ENCODE measurements at places on chromosomes 6 and 20.

GRCh38 chr20:3371754-3372153 lies 35.7 kb downstream of the DNAAF9 start:
- no peak for DNase-seq

- no peak for DNase-seq
Measured at GRCh38 chr20:23362392-23363256, 642 bp downstream of the GZF1 start.

GRCh38 chr6:105424175-105424783 lies 21.4 kb upstream of the PREP start:
- DNase-seq = peak; percentile 57

- no peak for DNase-seq
Measured at GRCh38 chr20:59152559-59153354, 10.9 kb upstream of the ZNF831 start.

GRCh38 chr6:138972226-138972665 lies 15.8 kb downstream of the REPS1 start:
- DNase-seq = no peak

- DNase-seq = no peak
Measured at GRCh38 chr6:8785223-8785622, 349.9 kb upstream of the SLC35B3 start.

- DNase-seq = no peak
Measured at GRCh38 chr20:47262365-47263013, 94.0 kb downstream of the ZMYND8 start.

DNA sequence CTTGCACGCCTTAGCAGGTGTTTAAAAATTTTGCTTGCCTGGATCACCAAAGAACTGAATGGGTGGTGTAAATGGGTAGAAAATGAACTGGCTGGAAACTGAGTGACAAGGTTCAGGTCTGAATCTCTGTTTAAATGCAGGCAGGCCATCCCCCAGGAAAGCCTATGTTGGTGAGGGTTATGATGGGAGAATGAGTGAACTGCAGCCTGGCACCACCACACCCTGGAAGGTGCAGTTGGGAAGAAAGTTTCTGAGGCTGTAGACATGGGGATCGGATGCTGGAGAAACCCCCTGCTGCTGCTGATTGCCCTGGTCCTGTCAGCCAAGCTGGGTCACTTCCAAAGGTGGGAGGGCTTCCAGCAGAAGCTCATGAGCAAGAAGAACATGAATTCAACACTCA lies 519 bp downstream of the CSTL1 start:
- no peak for DNase-seq

DNA sequence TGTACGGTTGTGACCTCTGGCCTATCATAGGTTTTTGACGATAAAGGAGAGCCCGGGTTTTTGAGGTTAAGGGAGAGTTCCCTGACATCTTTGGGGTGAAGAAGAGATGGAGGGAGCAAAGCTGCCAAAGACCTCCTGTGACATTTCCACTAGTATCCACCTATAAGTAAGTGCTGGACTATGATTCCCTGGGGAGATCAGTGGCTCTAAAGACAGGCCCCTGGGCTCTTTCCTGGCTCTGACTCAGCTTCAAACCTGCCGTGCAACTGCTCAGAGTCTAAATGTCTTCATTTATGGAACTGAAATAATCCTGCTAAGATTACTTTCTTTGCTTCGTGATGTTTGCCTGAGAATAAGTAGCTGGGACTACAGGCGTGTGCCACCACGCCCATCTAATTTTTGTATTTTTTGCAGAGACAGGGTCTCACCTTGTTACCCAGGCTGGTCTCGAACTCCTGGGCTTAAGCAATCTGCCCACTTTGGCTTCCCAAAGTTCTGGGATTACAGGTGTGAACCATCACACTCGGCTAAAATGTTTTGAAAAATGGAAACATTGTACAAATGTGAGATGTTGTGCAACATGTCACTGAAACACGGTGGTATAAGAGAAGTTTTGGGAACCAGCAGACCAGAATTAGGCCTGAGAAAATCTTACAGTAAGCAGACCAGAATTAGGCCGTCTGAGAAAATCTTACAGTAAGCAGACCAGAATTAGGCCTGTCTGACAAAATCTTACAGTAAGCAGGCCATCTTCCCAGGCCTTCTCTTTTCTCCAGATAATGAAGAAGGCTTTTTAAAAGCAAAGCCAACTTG lies 1.1 kb upstream of the PAQR8 start:
- no peak for DNase-seq

DNA sequence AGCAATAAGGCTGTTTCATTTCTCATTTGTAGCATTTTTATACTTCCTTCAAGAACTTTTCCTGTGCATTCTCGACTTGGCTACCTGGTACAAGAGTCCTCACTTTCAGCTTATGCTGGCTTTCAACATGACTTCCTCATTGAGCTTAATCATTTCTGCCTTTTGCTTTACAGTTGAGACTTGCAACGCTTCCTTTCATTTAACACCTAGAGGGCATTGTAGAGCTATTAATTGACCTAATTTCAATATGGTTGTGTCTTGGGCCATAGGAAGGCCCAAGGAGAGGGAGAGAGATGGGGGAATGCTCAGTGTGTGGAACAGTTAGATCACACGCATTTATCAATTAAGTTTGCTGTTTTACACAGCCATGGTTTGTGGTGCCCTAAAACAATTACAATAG lies 37.2 kb downstream of the SLC22A2 start:
- no peak for DNase-seq

- no peak for DNase-seq
Measured at GRCh38 chr20:9758752-9759151, 80.1 kb downstream of the PAK5 start.

- DNase-seq = no peak
Measured at GRCh38 chr6:150902142-150902776, 36.8 kb downstream of the MTHFD1L start.

Data from PC-9 (cell line).